ENCODE measurements at places on chromosomes 13 and 19. TPM values are rescaled to one million over a fixed set of nuclear protein-coding genes. Genes with fewer than 3 reads are reported as not detected.
A peak's percentile ranks its signal among the peaks of the same experiment; 100 is the strongest.

The PLPPR3 gene
- 11.7 TPM for polyA plus RNA-seq

The ZNF208 gene
- polyA plus RNA-seq = not detected

The ZSWIM9 gene
- polyA plus RNA-seq = 1.5 TPM

The NR2F6 gene
- polyA plus RNA-seq = 157 TPM

The PSG2 gene
- polyA plus RNA-seq = not detected

The PLEKHJ1 gene
- polyA plus RNA-seq = 207 TPM

The PODNL1 gene
- polyA plus RNA-seq = 3.3 TPM

The FFAR1 gene
- polyA plus RNA-seq = not detected

The ZIC2 gene
- polyA plus RNA-seq = 0.15 TPM

The BLOC1S3 gene
- 15.6 TPM for polyA plus RNA-seq

The CYP2A7 gene
- not detected for polyA plus RNA-seq

The NUP62 gene
- 34.0 TPM for polyA plus RNA-seq

DNA sequence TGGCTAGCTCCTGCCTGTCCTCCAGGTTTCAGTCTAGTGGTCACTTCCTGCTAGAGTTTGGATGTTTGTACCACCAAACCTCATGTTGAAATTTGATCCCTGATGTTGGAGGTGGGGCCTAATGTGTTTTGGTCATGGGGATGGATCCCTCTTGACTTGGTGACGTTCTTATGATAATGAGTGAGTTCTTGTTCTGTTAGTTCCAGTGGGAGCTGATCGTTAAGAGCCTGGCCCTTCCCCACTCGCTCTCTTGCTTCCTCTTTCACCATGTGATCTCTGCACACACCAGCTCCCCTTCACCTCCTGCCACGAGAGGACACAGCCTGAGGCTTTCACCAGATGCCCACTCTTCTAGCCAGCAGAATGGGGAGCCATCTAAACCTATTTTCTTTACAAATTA, 86.8 kb upstream of the SCEL start:
- H3K27me3 ChIP-seq = no peaks in the 10 kb centered on the region
- no peak overlapping the region for H3K27ac ChIP-seq
- H3K4me1 ChIP-seq = no peaks in the 10 kb centered on the region
- H3K4me3 ChIP-seq = no peak overlapping the region

GRCh38 chr13:43132257-43132656, 108.9 kb downstream of the DNAJC15 start:
- H3K4me1 ChIP-seq = peaks cover 16% of the 10 kb centered on the region
- H3K27ac ChIP-seq = no peak overlapping the region
- H3K27me3 ChIP-seq = no peaks in the 10 kb centered on the region
- no peaks in the 10 kb centered on the region for H3K36me3 ChIP-seq

DNA sequence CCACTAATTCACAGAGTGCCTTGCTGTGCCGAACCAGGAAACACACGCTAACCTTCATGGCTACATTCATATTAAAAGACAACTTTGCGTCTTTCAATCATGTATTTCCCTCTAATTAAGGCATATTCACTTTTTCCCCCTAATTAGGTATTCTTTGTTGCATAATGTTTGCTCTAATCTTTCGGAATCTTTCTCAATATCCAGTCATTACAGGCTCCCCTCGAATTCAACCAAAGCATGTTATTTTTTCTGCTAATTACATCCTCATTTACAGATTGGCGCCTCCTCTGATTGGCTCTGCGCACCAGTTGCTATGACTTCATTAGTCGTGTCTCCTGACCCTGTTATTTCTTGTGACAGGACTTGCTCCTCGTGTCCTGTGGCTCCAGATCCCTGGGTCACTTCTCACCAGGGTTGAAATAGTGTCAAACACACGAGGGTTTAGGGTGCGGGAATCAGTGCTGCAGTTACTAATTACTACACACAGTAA, 226.7 kb upstream of the TSHZ3 start:
- H3K27me3 ChIP-seq = no peaks in the 10 kb centered on the region
- no peaks in the 10 kb centered on the region for H3K4me1 ChIP-seq
- no peak overlapping the region for H3K27ac ChIP-seq
- H3K36me3 ChIP-seq = no peaks in the 10 kb centered on the region
- no peak overlapping the region for H3K4me3 ChIP-seq
- DNase-seq = no peak

DNA sequence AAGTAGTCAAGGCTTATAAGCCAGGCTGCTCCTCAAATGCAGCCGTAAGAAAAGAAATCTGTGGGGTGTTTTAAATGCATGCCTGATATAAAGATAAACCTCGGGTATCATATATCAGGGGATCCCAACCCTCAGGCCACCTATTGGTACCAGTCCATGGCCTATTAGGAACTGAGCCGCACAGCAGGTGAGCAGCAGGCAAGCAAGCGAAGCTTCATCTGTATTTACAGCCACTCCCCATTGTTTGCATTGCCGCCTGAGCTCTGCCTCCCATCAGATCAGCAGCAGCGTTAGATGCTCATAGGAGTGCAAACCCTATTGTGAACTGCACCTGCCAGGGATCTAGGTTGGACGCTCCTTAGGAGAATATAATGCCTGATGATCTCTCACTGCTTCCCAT, 233.5 kb upstream of the SERP2 start:
- no peaks in the 10 kb centered on the region for H3K27me3 ChIP-seq
- H3K36me3 ChIP-seq = no peaks in the 10 kb centered on the region
- H3K4me1 ChIP-seq = peaks cover 14% of the 10 kb centered on the region
- no peak overlapping the region for H3K4me3 ChIP-seq
- no peak overlapping the region for H3K27ac ChIP-seq
- DNase-seq = peak; percentile 48

GRCh38 chr13:25177012-25177411, 4.9 kb upstream of the AMER2 start:
- H3K4me3 ChIP-seq = no peak overlapping the region
- H3K27me3 ChIP-seq = peaks cover 30% of the 10 kb centered on the region

DNA sequence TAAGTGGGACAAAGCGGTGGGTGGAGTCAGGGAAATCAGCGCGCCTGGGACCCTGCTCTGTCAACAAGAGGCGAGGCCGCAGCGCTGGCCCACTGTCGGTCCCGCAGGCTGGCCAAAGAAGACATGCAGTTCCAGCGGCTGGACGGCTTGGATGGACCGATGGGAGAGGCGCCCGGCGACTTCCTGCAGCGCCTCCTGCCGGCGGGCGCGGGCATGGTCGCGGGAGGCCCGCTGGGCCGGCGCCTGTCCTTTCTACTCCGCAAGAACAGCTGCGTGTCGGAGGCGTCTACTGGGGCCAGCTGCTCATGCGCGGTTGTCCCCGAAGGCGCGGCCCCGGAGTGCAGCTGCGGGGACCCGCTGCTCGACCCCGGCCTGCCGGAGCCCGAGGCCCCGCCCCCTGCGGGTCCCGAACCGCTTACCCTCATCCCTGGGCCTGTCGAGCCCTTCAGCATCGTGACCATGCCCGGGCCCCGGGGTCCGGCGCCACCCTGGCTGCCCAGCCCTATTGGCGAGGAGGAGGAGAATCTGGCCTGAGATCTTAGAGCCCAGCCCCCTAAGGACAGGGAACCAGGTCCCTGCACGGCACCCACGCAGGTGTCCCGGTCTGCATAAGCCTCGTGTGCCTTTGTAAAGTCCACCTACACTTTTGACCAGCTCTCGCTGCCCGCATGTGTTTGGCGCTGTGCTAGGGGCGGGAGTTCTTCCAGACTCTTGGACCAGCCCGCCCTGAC, 6.1 kb downstream of the BEST2 start:
- H3K27ac ChIP-seq = peak overlapping the region; percentile 12
- DNase-seq = peak; percentile 85
- H3K4me1 ChIP-seq = peaks cover 6% of the 10 kb centered on the region
- peak overlapping the region; percentile 17 for H3K4me3 ChIP-seq
- H3K27me3 ChIP-seq = peaks cover 3% of the 10 kb centered on the region

- H3K4me3 ChIP-seq = no peak overlapping the region
- H3K27me3 ChIP-seq = no peaks in the 10 kb centered on the region
- DNase-seq = no peak
- no peaks in the 10 kb centered on the region for H3K36me3 ChIP-seq
- no peaks in the 10 kb centered on the region for H3K4me1 ChIP-seq
Measured at GRCh38 chr13:103147961-103148360, 81.7 kb upstream of the SLC10A2 start.

DNA sequence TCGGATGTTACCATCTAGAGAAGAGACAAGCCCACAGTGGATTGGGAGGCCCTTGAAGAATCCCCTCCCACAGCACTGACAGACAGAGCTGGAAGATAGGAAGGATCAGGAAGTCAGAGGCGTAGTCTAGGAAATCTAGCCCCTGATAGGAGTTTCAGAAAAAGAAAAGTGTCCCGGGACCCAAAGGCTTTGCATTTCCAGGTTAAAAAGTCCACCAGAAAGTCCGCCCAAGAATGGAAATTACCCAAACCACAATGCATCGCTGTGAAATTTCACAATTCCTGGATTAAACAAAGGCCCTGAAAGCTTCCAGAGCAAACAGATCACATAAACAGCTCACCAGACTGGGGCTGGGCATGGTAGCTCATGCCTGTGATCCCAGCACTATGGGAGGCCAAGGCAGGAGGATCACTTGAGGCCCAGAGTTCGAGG, 146.9 kb downstream of the KDM4B start:
- H3K27ac ChIP-seq = no peak overlapping the region
- no peaks in the 10 kb centered on the region for H3K36me3 ChIP-seq
- H3K4me1 ChIP-seq = peaks cover 16% of the 10 kb centered on the region

DNA sequence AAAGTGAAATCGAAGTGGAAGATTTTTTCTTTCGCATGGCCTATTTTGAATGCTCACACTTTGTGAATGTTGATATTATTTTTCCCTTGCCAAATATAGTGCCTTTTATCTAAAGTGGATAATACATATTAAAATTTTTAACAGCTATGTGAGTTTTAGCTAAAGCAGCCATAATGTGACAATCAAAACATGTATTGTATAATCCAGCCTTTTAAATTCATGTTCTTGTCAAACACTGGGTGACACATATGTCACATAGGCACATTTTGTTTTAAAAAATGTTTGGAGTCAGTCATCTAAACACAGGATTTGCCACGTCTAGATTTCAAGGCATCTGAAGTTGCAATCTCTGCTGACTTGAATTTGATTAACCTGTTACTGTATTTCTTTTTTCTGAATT, 1256.6 kb downstream of the SLITRK1 start:
- no peak overlapping the region for H3K4me3 ChIP-seq
- H3K36me3 ChIP-seq = no peaks in the 10 kb centered on the region
- no peak overlapping the region for H3K27ac ChIP-seq
- H3K27me3 ChIP-seq = no peaks in the 10 kb centered on the region
- no peak for DNase-seq
- H3K4me1 ChIP-seq = no peaks in the 10 kb centered on the region

DNA sequence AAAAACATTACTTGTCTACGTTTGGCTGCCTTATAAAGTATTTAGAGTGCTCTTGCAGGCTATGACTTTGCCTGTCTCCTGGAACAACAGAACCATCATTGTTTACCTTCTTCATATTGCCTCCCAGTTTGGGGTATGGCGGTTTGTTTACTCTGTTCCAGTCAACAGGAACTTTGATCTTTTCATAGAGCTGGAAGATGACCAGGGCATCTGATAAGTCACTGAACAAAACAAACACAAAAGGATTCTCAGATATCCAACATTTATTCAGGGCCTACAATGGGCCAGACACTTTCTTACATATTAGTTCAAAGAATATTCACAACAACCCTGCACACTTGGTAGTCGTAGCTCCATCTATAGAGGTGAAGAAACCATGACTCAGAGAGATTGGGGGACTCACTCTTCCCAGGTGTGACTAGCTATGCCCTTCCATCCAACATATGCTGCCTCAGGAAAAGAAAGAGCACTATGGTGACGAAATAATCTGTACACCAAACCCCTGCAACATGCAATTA, 38.4 kb upstream of the CPB2 start:
- DNase-seq = peak; percentile 30
- peaks cover 17% of the 10 kb centered on the region for H3K4me1 ChIP-seq
- H3K36me3 ChIP-seq = no peaks in the 10 kb centered on the region
- H3K27me3 ChIP-seq = no peaks in the 10 kb centered on the region
- no peak overlapping the region for H3K4me3 ChIP-seq

GRCh38 chr19:49932731-49933131, 3.4 kb upstream of the NUP62 start:
- no peaks in the 10 kb centered on the region for H3K36me3 ChIP-seq
- H3K27ac ChIP-seq = no peak overlapping the region
- peaks cover 4% of the 10 kb centered on the region for H3K4me1 ChIP-seq
- no peak for DNase-seq
- no peaks in the 10 kb centered on the region for H3K27me3 ChIP-seq

DNA sequence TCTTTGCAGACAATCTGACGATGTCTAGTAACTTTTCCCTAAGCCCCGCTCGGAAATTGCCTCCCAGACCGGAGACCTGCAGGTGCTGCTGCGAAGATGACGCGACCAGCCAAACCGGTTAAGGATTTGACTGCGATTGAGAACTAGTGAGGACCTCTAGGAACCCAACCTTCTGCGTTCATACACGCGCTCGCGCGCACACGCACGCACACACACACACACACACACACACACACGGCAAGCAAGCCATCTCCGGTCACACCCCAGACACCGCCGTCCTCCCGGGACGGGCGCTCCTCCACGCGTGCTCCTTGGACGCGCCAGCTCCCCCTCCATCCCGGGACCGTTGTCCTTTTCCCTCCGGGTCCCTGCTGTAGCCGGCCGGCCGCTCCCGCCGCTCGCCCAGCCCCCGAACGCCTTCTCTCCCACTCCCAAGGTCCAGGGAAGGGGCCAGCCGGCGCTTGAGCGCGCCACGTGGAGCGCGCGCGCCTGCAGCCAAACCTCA, 1.2 kb downstream of the TBC1D4 start:
- peak; percentile 60 for DNase-seq
- H3K36me3 ChIP-seq = no peaks in the 10 kb centered on the region
- no peak overlapping the region for H3K27ac ChIP-seq

- peak; percentile 40 for DNase-seq
- H3K4me1 ChIP-seq = peaks cover 15% of the 10 kb centered on the region
- no peaks in the 10 kb centered on the region for H3K36me3 ChIP-seq
- H3K27me3 ChIP-seq = no peaks in the 10 kb centered on the region
Measured at GRCh38 chr19:42427313-42427712, at the start of gene LIPE. TSS of gene LIPE (minus strand) at chr19:42427388. CDS start at chr19:42427149, 239 bp downstream.

GRCh38 chr19:6809262-6809661, 36.8 kb downstream of the VAV1 start:
- no peak for DNase-seq
- H3K4me1 ChIP-seq = no peaks in the 10 kb centered on the region
- H3K27me3 ChIP-seq = no peaks in the 10 kb centered on the region
- H3K4me3 ChIP-seq = no peak overlapping the region

DNA sequence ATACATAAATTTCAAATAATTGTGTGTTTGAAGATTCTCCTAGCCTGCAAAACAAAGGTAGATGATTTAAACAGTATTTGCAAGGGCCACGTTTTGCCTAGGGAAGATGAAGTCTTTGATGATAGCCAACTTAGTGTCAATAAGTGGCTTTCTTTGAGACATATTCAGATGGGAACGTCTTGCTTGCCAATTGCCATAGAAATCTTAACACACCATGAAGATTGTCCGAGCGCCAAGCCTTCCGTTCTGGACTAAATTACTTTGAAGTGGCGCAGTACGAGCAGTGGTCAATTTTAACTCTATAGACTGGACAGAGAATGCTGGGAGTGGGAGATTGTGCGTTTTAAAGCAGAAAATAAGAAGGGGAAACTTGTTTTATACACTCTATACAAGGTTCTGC, 9.9 kb downstream of the ZIC5 start:
- no peak for DNase-seq
- no peak overlapping the region for H3K4me3 ChIP-seq
- H3K27me3 ChIP-seq = peaks cover 95% of the 10 kb centered on the region
- H3K27ac ChIP-seq = no peak overlapping the region
- H3K36me3 ChIP-seq = no peaks in the 10 kb centered on the region
- H3K4me1 ChIP-seq = peaks cover 15% of the 10 kb centered on the region

- H3K27me3 ChIP-seq = no peaks in the 10 kb centered on the region
- H3K27ac ChIP-seq = no peak overlapping the region
- DNase-seq = no peak
- no peaks in the 10 kb centered on the region for H3K4me1 ChIP-seq
- H3K36me3 ChIP-seq = peaks cover 4% of the 10 kb centered on the region
Measured at GRCh38 chr19:43735957-43736356, 18.8 kb downstream of the SMG9 start.

Measured in hepatocyte (in vitro differentiated cells).